ENCODE measurements at places on chromosomes 11 and 22.

DNA sequence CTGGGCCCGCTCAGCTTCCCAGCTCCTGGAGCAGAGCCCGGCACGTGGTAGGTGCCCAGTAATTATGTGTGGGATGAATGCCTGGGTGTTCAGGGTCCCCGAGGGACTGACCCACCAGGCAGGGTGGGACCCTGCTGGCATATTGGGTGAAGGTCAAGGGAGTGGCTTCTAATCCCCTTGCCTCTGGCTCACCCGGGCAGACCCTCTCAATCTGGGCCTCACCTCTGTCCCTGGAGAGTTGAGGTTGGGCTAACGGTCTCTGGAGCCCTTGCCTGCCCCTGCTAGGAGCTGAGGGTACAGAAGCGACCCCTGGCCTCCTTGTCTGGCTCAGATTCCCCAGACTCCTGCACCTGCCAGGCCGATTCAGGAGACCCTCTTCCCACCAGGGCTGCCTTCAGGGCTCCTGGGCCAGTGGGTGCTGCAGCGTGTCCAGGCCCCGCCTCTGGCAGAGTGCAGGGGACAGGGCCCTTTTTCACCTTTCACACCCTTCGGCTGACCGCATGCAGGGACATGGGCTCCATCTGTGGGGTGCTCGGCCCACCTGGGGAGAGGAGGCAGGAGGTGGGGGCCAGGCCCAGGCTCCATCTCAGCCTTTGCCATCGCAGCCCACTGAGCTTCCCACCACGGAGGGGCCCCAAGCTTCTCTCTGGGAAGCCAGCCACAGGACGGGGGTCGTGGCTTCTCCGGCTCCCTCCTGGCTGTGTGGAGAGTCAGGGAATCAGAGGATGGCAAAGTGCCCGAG is 3.8 kb upstream of the CTSD start:
- DNase-seq, result no peak

DNA sequence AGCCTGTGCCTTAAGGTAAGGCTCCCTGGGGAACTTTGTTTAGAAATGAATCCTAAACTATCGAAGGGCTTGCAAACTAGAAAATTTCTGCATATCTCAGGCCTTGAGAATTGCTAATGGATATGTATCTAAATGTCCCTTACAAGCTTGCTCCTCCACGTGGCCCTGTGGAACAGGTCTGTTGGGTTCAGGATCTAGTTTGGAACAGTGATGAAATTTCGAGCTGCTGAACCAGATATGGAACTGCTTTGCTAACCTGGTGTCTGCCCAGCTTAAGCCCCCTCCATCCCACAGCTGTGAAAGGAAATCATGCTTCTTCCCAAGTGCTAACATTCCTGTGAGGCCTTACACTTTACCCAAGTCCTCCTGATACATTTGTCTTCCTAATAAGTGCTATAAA is 11.6 kb downstream of the SREBF2 start:
- DNase-seq, result no peak

DNA sequence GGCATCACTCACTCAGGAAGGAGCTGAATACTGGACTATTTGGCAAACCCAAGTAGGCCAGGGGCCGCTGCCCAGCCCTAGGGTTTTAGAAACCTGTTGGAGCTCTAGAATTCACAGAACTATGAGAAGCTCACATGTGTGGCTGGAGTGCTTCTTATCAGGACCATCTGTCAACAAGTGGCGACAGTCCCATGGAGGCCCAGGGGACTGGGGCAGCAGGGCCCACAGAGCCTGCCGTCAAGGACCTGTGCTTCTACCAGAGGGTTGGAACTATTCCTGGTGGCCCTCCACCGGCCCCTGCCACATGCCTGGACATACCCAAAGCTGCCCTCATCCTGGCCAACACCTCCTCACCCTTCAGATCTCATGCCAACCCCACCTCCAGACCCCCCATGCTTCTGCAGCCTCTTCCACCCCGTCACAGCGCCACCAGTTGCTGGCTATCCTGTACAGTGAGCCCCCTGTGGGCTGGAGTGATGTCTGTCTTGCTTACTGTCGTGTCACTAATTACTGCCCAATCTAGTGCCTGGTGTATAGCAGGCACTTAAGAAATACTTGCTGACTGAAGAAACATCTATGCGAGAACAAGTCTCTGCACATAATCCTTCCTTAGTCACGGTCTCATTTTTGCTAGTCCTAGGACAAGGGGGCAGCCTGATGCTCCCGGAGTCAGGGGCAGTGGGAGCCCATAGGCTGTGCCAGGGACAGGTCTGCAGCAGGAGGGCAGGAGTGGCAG is 27.2 kb upstream of the RASL10A start:
- no peak for DNase-seq

DNA sequence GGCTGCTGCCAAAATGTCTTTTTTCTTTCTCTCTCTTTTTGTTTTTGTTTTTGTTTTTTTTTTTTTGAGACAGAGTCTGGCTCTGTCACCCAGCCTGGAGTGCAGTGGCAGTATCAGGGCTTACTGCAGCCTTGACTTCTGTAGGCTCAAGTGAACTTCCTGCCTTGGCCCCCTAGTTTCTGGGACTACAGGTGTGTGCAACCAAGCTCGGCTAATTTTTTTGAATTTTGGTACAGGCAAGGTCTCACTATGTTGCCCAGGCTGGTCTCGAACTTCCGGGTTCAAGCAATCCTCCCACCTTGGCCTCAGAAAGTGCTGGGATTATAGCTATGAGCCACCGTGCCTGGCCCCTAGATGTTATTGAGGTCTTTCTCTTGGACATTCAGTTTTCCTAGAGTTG is 2.2 kb upstream of the DDX10 start:
- no peak for DNase-seq

DNA sequence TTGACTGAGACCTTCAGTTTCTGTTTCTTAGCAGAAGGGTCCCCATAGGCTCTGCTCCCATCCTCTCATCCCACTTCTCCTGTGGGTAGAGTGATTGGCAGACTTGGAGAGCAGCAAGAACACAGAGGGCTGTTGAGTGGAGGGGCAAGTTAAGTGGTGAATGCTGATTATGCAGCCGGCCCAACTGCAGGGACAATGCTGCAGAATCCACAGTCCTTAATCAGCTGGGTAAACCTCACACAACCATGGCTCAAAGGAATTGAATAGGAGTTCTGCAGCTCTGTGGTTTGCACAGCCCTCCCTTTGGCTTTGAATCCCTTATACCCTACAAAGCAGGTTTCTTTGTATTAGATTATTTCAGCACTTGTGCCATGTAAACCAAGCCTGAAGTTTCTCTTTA is 161.1 kb downstream of the NAV2 start:
- no peak for DNase-seq

DNA sequence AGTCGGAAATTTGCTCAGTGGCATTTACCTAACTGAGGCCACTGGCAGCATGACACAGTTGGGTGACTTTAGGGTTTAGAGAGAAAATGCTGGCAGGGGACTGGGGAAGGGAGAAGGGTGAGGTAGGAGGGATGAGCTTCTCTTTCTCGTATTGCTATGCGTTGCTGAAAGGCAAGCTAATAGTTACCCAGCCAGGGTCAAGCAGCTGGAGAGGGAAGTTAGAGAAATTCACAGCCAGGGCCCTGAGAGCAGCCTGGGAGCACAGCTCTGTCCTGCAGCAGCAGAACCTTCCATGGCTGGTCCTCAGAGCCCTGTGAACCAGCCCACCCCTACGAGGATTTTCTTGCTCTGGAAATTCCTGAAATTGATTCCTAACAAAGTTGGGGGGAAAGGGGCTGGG is 679.6 kb downstream of the NTM start:
- DNase-seq, result no peak

DNA sequence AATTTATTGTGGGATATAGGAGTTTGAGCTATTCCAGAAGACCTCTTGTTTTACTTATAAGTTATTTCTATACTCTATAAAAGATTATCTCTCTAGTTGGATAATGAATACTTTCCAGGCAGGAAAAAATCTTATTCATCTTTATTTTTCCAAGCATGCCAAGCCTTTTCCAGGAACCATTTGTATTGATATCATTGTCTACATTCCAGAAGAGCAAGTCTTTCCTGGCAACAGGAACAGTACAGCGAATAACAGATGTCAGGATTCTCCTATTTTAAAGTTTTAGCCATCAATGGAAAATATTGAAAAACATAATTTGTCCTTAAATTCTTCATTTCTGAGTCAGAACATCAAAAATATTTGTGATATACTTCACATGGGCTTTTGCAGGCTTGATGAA is 5.2 kb upstream of the NXPE1 start:
- no peak for DNase-seq

GRCh38 chr11:76030286-76030685 is 176.0 kb downstream of the WNT11 start:
- no peak for DNase-seq

GRCh38 chr11:106714199-106714598 is 304.1 kb downstream of the GUCY1A2 start:
- no peak for DNase-seq

DNA sequence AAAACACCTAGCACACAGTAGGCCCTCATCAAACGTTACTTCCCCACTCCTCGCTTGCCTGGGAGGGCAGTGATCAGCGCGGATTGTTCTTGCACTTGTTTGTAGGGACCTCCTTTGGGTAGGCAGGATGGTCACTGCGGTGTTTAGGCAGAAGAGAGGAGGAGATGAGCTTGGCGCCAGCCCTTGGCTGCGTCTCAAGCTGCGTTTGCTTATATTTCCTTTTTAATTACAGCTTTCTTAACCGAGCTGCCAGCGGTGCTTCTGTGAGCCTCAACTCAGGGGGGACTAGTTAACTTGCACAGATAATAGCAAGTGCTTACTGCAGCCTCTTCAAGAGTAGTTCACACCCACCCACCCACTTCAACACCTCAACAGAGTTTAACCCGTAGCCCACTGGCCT is 15.1 kb downstream of the IFT27 start:
- DNase-seq, result no peak

DNA sequence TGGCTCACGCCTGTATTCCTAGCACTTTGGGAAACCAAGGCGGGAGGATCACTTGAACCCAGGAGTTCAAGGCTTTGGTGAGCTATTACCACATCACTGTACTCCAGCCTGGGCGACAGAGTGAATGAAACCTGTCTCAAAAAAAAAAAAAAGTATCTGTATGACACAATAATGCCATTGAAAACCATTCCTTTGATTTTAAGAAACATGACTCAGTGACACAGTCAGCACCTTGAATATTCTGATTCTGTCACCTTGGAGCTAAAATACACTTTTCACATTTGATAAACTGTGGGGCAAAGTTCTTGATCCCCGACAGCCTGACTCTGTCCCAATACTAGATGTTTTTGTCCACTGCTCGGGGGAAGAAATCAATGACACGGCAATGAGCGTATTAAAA is 16.7 kb upstream of the ELFN2 start:
- DNase-seq, result no peak

GRCh38 chr22:34055525-34056200 is 135.4 kb upstream of the LARGE1 start:
- DNase-seq, result no peak

DNA sequence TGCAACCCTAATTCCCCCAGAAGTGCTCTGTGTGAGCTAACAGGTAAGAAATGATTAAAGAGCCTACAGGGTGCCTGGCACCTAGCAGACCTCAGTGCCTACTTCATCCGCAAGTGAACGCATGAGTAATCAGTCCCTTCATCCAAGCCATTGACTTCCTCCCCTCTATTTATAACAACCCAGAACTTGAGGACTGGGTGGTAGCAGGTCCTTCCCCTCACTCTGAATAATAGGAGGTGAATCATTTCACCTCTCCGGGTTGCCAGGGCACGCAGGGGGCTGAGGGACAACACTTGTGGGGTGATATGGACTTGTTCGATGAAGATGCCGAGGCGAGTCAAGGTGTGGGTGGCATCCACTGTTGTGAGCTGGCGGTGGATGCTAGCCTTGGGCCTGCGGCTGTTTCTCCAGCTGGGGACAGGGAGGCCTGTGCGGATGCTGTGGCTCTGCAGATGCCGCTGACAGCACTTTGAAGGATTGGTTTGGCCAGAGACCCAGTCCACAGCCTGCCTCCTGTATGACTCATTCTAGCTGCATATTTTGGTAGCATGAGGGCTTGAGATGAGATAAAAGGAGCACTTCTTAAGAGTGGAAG is 11.7 kb upstream of the SORL1-AS1 start:
- DNase-seq, result no peak

- DNase-seq, result no peak
These were observed 3.1 kb downstream of the KCNJ5 start for GRCh38 chr11:128894286-128894681.

DNA sequence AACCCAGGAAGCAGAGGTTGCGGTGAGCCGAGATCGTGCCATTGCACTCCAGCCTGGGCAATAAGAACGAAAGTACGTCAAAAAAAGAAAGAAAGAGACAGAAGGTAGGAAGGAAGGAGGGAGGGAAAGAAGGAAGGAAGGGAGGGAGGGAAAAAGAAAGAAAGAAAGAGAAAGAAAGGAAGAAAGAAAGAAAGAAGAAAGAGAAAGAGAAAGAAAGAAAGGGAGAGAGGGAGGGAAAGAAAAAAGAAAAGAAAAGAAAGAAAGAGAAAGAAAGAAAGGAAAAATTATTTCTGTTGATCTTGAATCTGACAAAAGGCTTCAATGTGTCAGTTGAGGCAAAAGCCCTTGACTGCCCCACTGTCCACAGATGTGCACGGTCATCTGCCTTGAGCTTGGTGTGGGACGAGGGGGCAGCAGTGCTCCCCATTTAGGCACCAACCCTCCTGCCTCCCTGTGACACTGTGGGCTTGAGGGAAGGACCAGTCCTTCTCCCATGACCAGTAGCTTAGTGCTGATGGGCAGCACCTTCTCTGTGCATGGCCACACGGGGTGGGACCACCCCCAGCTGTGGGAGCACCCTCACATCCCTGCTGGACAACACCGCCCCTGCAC is 24.4 kb downstream of the KCTD17 start:
- DNase-seq, result no peak

DNA sequence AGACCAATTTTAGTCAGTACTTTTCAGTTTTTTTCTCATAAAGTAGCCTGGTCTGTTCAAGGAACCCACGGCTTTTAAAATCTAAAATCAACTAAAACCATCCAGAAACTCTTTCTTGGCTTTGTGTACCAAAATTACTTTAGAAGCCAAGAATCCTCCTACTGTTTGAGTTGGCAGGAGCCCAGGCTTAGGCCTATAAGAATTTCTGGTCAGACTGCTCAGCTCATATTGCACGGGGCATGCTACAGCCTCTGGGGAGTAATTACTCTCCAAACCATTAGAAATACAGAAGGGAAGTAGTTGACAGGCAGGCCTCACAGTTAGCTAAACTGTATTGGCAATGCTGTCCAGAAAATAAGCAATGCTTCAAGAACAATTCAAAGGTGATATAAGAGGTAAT is 1862.9 kb upstream of the RAG2 start:
- no peak for DNase-seq

- no peak for DNase-seq
These were observed 183.5 kb downstream of the DSCAML1 start for GRCh38 chr11:117613521-117613920.

DNA sequence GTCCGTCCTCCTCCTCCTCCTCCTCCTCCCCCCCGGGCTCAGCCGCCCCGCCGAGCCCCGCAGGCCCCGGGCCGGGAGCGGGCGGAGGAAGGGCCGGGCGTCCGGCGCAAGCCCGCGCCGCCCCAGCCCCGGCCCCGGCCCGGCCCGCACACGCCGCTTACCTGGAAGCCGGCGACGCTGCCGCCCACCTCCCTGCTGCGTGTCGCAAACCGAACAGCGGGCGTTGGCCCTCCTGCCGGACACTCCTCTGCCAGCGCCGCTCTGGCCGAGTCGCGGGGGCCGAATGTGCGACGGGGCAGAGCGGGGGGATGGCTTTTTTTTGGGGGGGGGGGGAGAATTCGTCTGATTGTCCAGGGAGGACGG is 1.1 kb downstream of the IGF2 start:
- no peak for DNase-seq
